ENCODE measurements at places on chromosomes 16 and 17.

GRCh38 chr16:48788475-48788874, 178.5 kb upstream of the N4BP1 start:
- DNase-seq, result no peak

DNA sequence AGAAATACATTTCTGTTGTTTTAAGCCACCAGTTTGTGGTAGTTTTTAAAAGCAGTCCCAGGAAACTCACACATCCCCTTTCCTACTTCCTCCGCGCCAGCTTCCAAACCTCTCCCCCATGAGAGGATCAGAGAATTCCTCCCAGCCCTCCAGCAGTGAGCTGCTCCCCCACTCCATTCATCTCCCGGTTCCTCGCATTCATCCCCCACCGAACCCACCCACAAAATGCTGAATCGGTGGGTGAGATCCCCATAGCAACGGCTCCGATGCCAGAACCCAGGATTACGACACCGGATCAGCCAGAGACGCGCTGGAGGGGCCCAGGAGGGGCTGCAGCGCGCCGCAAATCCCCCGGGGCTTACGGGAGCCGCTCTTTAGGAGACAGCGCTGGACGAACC, 251.4 kb upstream of the RPL38 start:
- DNase-seq, result no peak

DNA sequence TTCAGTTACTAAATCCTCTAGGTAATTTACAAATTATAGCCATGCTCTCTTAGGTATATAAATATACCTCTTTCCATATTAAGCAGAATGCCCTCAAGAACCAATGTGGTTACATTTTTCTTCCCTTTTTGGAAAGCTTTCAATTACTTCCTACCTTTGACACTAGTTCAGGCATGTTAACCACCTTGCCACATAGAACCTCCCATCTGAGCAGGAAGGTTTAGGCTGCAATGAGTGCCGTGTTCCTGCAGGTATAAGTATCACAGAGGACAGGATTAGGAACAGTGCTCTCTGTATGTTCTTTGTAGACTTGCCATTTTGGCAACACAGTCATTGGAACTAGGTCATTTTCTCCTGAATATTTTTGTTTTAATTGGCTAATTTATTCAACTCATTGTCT, 20.1 kb downstream of the KRT25 start:
- no peak for DNase-seq

GRCh38 chr17:73548620-73549311, 95.5 kb downstream of the SDK2 start:
- no peak for DNase-seq

GRCh38 chr16:4976079-4976478, 17.9 kb downstream of the SEC14L5 start:
- no peak for DNase-seq

- no peak for DNase-seq
These were observed 611 bp downstream of the BANP start for GRCh38 chr16:87951552-87952538.

Data from fibroblast of skin of left biceps (primary cell).